ENCODE measurements at places on chromosomes 7 and 10.
A peak's percentile ranks its signal among the peaks of the same experiment; 100 is the strongest.

DNA sequence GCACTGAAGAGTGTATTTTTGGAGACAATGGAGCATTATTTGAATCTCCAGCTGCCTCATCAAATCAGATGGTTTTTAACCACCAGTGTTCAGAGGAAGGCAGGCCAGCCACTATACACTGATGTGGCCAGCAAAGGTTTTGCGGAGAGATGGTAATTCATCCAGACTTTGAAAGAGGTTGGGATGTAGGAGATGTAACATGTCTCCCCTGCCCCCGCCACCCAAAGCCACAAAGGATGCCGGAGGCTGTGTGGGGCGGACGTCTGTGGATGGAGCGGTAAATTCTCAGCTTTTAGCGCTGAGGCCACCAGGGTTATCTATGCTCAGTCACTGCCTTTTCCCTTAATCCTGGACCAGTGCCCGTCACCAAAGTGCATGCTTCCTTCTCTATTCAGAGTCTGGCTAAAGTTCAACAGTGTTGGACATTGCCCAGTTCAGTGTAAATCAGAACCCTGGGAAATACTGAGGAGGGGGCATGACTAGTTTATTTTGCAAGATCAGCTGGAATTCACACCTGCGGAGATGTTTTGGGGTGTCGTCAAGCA lies 3.7 kb upstream of the TRIP6 start:
- DNase-seq: no peak

GRCh38 chr7:143417734-143418383 lies 9.2 kb upstream of the EPHA1 start:
- no peak for DNase-seq

DNA sequence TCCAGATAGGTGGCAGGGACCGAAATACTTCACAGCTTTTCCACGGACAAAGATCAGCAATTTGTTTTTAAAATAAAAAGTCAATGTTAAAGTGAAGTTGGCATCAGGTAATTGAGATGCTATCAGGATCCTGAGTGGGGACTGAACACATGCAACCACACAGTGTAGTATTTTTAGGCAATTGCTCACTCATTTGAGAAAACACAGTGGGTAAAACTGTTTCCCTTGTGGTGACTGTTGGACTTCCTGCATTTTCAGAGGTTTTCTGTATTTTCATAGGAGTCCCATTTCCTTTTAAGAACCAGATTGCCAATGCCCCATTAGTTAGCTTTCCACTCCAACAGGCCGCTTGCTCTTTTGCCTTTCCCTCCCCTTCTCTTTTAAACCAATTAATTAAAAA lies 159.5 kb upstream of the ZNF32 start:
- DNase-seq: no peak

- DNase-seq: no peak
Observed at GRCh38 chr7:158727690-158728089, 23.1 kb upstream of the NCAPG2 start.

DNA sequence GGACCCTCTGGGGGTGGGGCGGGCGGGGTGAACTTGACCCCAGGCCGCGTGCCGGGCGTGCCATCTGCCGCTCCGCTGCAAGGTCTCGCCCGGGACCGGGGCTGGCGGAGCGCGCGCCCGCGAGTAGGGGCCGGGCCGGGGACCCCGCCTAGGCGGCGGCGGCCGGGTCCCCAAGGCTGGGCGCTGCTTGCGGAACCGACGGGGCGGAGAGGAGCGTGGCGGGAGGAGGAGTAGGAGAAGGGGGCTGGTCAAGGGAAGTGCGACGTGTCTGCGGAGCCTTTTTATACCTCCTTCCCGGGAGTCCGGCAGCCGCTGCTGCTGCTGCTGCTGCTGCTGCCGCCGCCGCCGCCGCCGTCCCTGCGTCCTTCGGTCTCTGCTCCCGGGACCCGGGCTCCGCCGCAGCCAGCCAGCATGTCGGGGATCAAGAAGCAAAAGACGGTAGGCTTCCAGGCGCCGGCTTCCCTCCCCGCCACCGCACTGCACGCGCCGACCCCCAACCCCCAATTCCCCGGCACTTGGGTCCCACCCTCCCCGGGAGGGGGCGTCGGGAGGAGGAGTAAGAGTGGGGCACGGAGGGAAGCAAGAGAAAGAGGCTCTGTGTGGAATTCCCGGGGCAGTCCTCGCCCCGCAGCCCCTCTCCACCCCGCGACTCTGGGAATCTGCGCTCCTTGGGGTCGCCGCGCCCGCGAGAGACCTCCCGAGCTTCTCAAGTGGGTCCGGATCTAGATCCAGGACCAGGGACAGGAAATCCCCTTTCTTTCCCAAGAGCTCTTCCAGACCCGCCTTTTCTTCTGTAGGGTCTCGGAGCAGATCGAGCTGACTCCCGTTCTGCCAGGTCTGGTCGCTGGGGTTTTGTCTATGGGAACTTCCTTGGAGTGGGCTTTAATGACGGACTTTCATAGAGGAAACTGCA lies at the start of gene PAPSS2:
Gene PAPSS2, plus strand, starts transcription at position 308 of the 913 bp plus-strand sequence. Its CDS starts 104 bp downstream, at position 412.
- peak; percentile 12 for DNase-seq

GRCh38 chr10:121024905-121025584 lies 173.9 kb downstream of the WDR11 start:
- DNase-seq: no peak

DNA sequence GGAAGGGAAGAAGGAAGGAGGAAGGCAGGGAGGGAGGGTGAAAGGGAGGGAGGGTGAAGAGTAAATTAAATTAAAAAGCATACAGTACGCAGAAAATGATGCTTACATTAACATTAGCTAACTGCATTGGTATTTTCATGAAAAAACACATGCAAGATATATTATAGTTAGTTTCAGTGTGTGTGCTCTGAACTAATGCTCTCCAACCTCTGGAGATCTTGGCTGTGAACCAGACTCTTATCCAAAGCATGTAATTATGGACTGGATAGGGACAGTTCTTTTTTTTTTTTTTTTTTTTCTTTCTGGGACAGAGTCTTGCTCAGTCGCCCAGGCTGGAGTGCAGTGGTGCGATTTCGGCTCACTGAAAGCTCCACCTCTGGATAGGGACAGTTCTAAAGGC lies 357.0 kb downstream of the FRMD4A start:
- no peak for DNase-seq

- no peak for DNase-seq
Observed at GRCh38 chr7:3937605-3938004, 636.6 kb downstream of the SDK1 start.

GRCh38 chr7:26574476-26574875 lies 282.8 kb downstream of the SNX10 start:
- DNase-seq: no peak

DNA sequence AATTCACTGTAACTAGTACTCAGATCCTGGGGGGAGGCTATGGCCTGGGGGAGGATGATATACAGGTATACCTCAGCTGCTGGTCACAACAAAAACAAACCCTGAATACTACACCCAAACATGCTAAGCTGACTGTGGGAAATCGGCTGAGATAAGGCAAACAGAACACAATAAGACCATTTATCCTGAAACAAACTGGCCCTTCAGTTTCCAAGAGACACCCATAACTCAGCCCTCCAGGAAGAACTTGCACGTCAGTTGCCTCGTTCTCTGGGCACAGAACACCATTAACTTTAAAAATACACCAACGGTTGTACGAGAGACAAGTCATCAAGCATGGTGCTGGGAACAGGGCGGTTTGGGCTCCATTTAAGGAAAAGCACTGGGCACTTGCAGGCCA lies 24.1 kb upstream of the KCNMA1 start:
- DNase-seq: no peak

DNA sequence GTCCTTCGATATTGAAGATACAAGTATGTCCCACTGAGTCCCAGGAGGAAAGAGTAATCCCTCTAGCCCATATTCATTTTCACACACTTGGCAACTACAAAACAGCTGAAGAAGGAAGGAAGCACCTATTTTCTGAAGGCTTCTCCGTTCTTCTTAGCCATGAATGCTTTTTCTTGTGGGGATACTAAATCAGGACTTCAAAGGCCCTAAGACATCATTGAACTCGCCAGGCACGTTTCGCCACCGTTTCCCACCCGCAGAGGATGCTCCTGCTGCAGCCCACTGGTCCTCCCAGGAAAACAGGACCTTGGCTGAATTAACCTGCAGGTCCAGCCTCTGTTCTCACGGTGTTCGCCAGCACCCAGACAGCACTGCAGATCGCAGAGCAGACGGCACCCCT lies 561.5 kb downstream of the DNAJB6 start:
- no peak for DNase-seq

DNA sequence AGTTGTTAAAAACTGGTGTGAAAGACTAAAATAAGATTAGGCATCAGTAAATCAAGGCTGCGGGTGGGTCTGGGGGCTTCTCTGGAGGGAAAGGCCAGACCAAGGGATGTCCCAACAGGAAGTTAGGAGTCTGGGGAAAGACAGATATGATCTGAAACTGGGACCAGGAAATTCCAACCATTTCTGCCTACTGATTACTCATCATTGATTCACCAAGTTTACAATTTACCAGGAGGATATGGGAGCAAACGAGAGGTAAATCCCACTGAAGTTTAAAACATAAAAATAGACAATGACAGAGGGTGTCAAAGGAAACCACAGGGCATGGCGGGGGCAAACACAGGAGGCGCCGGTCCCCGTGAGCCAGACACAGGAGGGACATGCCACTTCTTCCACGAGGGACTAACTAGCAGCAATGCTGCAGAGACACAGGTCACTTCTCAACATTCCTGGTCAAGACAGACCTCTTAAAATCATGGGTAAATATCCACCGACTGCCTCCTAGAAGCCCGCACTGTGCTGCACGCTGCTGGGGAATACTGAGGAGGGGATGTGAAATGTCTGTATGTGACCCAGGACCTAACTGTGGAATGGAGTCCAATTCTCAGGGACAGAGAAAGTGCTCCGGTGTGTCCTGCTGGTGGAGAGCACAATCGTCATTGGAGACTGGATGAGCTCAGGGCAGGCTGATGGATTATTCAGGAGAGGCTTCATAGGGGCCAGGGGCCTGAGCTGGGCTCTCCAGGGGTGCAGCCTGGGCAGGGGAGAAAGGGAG lies 153.4 kb upstream of the KLF14 start:
- DNase-seq: no peak

- no peak for DNase-seq
Observed at GRCh38 chr10:79023240-79024162, 45.3 kb upstream of the ZMIZ1 start.

DNA sequence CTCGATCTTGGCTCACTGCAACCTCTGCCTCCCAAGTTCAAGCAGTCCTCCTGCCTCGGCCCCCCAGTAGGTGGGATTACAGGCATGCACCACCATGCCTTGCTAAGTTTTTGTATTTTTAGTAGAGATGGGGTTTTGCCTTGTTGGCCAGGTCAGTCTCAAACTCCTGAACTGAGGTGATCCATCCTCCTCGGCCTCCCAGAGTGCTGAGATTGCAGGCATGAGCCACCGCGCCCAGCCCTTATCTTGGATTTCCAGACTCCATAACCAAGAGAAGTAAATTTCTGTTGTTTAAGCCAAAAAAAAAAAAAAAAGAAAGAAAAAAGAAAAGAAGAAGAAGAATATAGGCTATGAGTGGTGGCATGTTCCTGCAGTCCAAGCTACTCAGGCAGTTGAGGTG lies 53.3 kb upstream of the RABGEF1 start:
- DNase-seq: no peak

GRCh38 chr7:2069472-2069860 lies 163.3 kb downstream of the MAD1L1 start:
- DNase-seq: no peak

- DNase-seq: no peak
Observed at GRCh38 chr10:59748834-59749233, 4.4 kb downstream of the MRLN start.

All from T-helper 17 cell (primary cell).